Fibroblast of upper back skin (primary cell): ENCODE measurements at places on chromosomes 1 and 21.

- no peak for DNase-seq
Observed at GRCh38 chr1:156268336-156268735, 14.3 kb downstream of the SMG5 start.

DNA sequence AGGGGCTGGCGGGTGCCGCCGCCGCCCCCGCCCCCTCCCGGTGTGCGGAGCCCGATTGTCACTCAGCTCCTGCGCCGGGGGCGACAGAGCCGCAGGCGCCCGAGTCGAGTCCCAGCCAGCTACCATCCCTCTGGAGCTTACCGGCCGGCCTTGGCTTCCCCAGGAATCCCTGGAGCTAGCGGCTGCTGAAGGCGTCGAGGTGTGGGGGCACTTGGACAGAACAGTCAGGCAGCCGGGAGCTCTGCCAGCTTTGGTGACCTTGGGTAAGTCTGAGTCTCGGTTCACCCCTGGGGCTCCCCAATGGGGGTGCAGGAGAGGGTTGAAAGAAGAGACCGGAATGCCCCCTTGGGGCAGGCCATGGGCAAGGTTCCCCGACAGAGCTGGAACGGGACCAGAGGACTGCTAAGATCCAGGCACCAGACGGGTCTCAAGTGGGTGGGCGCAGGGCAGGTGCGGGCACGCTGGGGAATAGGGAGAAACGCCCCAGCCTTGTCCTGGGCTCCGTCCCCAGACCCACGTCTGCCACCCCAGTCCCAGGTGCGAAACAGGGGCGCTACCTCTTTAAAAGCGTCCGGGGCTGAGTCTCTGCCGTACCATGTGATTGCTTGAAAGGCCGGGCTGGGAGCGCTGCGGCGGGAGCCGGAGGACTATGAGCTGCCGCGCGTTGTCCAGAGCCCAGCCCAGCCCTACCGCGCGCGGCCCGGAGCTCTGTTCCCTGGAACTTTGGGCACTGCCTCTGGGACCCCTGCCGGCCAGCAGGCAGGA lies at the start of gene ADORA1:
ADORA1 (plus strand) TSS at position 61 of the 765 bp plus-strand sequence. CDS start 1,116 bp downstream, outside the sequence.
- DNase-seq: peak; percentile 50

DNA sequence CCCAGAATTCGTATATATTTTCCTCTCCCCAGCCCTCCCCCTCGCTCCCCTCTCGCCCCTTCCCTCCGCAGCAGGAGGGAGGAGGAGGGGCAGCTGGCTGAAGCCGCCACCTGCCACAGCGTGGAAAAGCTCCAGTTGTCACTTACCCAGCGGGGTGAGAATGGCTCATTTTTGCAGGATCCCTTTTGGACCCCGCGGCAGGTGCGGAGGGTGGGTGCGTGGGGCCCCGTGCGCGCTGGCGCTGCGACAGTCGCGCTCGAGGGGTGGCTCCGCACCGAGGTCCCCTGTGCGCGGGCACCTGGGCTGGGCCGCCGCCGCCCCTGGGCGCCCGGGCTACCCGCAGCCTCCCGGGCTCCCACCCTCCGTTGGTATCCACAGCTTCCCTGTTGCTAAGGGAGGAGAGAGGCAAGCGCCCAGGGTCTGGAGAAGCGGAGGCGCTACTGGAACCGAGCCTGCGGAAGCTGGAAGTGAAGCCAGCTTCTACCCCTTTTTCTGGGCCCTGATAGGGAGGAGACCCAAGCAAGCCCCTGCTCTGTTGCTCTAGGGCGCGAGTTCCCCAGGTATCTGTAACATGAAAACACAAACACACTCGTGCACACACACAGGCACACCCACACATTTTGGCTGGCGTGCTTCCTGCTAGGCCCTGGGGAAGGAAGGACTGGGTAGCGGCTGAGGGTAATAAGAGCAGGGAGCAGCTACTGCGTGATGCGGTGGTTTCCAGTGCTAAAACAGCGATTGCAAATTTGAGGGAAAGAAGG lies at the start of gene ERICH3:
ERICH3 (minus strand) TSS at position 442 of the 761 bp plus-strand sequence; CDS start at position 169, 273 bp downstream.
- DNase-seq: no peak

DNA sequence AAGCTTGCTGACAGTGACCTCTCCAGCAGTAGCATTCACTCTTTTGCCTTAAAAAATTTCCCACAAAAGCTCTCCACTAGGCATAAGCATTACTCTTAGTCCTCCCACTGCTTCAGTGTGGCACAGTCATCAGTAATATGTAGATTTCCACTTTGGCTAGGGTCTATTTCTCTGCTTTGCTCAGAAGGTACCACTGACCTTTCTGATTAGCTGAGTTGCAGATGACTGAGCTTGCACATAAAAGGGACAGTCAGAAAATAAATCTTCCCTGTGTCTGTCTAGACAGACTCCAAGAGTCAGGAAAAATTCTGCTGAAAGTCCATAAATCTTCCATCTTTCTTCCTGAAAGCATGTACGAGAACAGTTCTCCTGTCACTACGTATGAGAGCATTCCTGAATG lies 56.6 kb upstream of the APP start:
- DNase-seq: peak; percentile 23

DNA sequence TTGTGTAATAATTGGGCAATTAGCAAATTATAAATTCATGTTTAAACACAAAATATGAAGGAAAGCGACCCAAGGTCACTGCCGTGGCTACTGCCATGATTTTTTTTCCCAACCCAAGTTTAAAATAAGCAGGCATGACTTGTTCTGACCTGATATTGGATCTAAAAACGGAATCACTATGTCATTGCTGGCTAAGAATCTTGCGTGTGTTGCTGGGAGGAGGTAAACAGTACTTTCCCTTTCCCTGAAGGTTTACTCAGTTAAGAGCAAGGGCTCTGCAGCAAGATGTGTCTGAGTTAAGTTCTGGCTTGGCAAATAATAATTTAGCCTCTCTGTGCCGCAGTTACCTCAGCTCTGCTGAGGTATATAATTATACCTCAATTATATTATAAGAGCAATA lies 125.7 kb upstream of the L1TD1 start:
- DNase-seq: no peak

GRCh38 chr21:44834951-44835646 lies 17.2 kb upstream of the SUMO3 start:
- DNase-seq: no peak

- DNase-seq: no peak
Observed at GRCh38 chr1:231040800-231041718, 1.0 kb upstream of the FAM89A start.

DNA sequence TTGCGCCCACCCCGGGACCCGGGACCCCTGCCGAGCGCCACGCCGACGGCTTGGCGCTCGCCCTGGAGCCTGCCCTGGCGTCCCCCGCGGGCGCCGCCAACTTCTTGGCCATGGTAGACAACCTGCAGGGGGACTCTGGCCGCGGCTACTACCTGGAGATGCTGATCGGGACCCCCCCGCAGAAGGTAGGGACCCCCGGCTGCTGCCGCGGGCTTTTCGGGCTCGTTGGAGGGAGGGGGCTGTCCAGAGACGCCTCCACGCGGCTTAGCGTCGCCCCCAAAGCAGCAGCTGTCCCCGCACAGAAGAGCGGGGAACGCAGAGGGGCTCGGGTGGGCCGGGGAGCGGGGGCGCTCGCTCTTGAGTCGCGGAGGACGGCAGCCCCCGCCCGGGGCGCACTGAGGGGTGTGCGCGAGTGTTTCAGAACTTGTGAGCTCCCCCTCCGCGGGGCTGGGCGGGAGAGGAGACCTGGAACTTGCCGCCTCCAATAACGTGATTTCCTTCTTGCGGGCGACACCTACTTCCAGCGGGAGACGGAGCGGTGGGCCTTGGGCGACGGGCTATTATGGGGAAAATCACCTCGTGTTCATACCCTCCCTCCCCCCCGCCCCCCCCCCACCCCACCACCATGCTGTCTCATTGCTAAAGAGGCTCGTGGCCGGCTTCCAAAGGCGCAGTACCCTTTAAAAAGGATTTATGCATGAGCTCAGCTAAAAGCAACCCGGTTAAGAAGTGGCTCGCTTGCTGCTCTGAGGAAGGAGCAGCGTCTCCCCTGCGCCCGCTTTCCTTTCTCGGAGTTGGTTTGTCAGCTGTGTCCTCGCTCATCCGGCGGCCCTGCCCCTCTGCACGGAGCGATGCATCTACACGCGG lies 664 bp downstream of the BACE2 start:
- DNase-seq: peak; percentile 63

- DNase-seq: no peak
Observed at GRCh38 chr1:233246965-233247364, 48.6 kb downstream of the PCNX2 start.

- no peak for DNase-seq
Observed at GRCh38 chr1:94714152-94714551, 106.0 kb upstream of the SLC44A3 start.

DNA sequence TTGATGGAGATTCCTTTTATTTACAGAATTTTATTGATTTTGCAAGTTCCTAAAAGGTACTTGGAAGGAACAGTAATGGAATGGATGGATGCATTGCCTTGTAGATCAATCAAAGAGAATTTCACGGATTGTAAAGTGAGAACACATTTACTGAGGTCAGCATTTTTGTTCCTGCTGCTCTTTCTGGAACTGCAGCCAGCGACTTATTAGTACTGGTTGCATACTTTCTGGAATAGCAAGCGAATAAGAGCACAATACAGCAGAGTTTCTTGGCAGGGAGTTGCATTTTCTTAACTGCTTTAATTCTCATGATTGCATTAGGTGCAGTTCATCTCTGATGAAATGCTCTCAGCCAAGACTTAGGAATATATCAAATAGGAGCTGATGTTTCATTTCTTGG lies 106.1 kb upstream of the CHODL start:
- DNase-seq: peak; percentile 16

DNA sequence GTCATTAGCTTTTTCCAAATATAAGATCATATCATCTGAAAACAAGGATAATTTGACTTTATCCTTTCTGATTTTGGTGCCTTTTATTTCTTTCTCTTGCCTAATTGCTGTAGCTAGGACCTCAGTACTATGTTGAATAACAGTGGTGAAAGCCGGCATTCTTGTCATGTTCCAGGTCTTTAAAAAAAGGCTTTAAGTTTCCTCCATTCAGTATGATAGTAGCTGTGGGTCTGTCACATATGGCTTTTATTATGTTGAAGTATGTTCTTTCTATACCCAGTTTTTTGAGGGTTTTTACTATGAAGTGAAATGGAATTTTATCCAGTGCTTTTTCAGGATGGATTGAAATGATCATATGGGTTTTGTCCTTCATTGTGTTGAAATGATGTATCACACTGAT lies 115.8 kb downstream of the DUSP10 start:
- DNase-seq: peak; percentile 70

GRCh38 chr1:42017259-42017658 lies 98.5 kb upstream of the HIVEP3 start:
- DNase-seq: no peak

GRCh38 chr1:156510709-156511108 lies 10.1 kb upstream of the MEF2D start:
- DNase-seq: peak; percentile 84

- DNase-seq: no peak
Observed at GRCh38 chr1:161948435-161948834, 75.2 kb downstream of the OLFML2B start.

GRCh38 chr1:201476670-201477344 lies 7.8 kb upstream of the PHLDA3 start:
- DNase-seq: no peak

- DNase-seq: no peak
Observed at GRCh38 chr1:243628476-243628907, 221.6 kb downstream of the AKT3 start.

GRCh38 chr1:201561601-201562000 lies 22.7 kb downstream of the NAV1 start:
- peak; percentile 66 for DNase-seq

GRCh38 chr1:25700626-25701025 lies 84.0 kb downstream of the MAN1C1 start:
- no peak for DNase-seq

DNA sequence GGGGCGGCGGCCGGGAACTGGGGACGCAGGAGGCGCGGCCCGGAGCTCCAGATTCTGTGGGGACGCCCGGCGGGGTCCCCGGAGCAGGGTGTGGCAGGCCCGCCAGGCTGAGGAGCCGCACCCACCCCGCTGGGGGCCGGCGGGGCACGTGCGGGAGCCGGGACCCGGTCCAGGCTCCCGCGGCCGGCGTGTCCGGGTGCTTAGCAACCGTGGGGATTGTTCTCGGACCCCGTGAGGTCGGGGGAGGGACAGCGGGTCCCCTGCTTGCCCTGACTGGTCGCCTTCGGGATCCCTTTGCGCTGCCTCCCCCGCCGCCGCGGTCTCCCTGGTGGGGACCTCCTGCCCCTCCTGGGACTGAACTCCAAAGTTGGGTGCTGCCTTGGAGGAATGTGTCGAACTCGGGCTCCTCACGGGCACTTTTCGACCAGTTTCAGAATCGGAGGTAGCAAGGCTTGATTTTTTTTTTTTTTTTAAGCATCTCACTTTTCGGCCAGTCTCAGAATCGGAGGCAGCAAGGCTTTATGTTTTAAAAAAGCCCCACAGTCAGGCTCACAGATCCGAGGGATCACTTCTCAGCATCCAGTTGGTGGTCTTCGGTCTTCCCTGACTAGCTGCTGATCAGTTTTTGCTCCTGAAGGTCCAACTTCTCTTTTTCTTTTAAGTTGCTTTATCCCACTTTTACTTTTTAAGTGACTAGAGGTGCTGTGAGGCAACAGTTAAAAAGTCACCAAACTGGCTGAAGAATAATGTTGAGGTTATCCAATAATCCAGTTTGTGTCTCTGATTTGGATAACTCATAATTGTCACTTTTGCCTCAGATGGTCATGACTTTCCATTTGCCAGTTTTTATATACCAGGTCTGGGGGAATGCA lies 648 bp downstream of the FAM76A start:
- DNase-seq: peak; percentile 21
